ENCODE measurements at places on chromosomes 16 and 17.

DNA sequence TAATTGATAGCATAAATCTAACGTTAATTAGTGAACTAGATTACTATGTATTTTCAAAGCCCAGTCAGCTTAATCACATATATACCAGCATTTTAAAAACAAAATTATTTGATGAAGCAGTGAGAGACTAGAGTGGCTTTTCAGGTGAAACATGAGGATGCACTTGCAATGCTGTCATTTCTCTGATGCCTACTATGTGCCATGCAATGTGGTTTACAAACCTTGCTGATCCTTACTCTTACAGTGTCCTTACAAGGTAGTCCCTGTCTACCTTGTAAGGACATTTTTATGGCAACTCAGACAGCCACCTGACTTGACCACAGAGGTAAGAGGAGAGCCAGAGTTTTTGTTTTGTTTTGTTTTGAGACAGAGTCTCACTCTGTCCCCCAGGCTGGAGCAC is 42.7 kb downstream of the CYB5B start:
- no peak for DNase-seq

- DNase-seq, result peak; percentile 83
Measured at GRCh38 chr16:70428178-70428998, 10.5 kb downstream of the ST3GAL2 start.

GRCh38 chr16:70157477-70158260 is 15.9 kb upstream of the CLEC18C start:
- DNase-seq, result no peak

GRCh38 chr17:77322514-77323412 is 182.0 kb downstream of the SEC14L1 start:
- peak; percentile 33 for DNase-seq

DNA sequence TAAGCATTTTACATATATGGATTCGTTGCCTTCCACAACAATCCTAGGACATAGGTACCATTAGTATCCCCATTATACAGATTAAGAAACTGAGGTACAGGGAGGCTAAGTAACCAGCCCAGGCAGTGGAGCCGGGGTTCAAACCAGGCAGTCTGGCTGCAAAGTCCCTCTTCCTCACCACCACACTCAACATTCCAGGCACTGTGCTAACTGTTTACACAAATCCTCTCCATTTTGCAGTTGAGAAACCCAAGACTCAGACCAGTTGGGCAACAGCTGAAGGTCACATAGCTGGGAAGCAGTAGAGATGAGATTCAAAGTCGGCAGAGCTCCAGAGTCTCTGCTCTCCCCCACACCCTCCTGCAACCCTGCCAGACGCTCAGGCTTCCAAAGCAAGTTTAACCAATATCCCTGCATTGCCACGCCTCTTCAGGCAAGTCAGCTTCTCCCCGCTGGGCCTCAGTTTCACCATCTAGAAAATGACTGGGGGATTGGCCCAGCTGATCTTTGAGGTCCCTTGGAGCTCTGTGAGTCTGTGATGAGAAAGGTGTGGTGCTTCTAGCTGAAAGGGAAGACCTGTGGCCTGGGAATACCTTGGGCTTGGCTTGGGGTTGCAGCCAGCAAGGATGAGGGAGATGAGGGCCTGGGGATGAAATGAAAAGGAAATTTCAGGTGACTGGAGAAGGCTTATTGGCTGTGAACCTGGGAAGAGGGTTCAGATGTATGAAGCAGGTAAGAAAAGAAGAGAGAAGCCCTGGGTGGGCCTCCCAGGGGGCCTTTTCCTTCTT is 14.0 kb downstream of the CCR7 start:
- DNase-seq, result no peak

DNA sequence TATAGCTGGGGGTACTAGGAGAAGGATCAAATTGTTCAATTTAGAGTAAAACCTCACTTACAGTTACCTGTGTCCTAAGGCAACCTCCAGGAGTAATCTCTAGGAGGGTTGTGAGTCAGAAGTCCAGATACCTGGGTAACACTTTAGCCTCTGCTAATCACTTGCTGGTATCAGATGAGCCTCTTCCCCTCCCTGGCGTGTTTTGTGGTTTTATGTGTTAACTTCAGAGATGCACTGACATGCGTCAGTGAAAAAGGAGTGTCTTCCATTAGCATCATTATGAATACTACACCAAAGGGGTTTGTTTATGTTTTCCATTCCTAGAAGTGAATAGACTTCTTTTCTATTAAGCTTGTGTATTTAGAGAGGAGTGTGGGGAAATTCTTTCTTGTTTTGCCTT is 208.2 kb downstream of the FTO start:
- DNase-seq, result peak; percentile 20

DNA sequence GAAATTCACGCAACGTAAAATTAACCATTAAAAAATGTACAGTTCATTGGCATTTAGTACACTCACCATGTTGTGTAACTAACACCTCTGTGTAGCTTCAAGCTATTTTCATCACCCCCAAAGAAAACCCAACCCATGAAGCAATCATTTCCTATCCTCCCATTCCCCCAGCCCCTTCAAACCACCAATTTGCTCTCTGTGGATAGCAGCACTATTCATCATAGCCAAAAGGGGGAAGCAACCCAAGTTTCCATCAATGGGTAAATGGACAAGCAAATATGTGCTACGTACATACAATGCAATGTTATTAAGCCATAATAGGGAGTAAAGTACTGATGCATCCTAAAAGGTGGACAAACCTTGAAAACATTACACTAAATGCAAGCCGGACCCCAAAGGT is 10.9 kb upstream of the KRT222 start:
- DNase-seq, result no peak

GRCh38 chr16:424623-425081 is 797 bp upstream of the RAB11FIP3 start:
- no peak for DNase-seq

DNA sequence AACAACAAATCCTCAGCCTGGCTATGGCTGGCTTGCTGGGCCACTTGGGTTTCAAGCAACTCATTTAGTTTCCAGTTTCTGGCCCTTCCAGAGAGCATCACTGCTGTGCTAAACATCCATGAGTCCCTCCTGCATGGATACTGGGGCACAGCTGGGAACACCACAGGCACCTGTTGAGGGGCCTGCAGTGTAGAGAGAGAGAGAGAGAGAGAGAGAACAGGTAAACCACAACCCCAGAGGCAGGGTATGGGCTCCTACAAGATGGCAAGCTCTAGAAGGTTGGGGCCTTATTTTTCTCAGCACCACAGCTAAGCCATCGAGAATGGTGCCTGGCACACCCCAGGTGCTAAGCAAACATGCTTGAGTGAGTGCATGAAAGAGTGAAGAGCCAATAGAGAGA is 120.3 kb downstream of the RBFOX3 start:
- no peak for DNase-seq

GRCh38 chr17:32879134-32879533 is 2.2 kb upstream of the MYO1D start:
- no peak for DNase-seq

GRCh38 chr16:1533443-1533951 is at the start of gene TMEM204:
TSS of gene TMEM204 (plus strand) at chr16:1533666. CDS start at chr16:1534276, 610 bp downstream.
- DNase-seq, result peak; percentile 39

GRCh38 chr16:27383556-27384243 is 18.3 kb upstream of the IL21R start:
- DNase-seq, result peak; percentile 7

GRCh38 chr16:9090101-9090959 is 1.1 kb upstream of the HAPSTR1 start:
- peak; percentile 64 for DNase-seq

GRCh38 chr17:76156662-76156991 is 15.6 kb upstream of the FOXJ1 start:
- DNase-seq, result no peak

DNA sequence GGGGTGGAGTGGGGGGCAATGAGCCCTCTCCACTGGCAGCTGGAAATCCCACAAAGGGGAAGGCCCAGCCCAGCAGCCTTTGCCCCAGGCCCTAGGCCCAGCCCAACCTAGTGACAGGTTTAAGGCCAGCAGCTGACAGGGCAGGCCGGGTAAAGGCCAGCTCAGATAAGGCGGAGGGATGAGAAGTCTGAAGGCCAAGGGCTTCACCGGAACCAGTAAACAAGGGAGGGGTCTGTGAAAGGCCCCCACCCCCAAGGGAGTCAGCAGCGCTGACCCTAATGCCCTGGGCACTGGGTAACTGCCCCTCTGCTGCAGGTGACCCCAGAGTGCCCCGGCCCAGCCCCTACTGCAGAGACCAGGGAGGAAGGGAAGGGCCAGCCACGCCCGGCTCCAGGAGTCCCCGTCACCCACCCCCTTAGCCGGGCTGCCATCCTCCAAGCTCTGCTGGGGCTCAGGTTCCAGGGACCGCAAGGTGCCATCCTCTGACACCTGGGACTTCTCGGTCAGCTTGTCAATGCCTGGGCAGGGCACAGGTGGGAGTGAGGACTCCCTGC is 17.5 kb downstream of the OTOP3 start:
- DNase-seq, result no peak

DNA sequence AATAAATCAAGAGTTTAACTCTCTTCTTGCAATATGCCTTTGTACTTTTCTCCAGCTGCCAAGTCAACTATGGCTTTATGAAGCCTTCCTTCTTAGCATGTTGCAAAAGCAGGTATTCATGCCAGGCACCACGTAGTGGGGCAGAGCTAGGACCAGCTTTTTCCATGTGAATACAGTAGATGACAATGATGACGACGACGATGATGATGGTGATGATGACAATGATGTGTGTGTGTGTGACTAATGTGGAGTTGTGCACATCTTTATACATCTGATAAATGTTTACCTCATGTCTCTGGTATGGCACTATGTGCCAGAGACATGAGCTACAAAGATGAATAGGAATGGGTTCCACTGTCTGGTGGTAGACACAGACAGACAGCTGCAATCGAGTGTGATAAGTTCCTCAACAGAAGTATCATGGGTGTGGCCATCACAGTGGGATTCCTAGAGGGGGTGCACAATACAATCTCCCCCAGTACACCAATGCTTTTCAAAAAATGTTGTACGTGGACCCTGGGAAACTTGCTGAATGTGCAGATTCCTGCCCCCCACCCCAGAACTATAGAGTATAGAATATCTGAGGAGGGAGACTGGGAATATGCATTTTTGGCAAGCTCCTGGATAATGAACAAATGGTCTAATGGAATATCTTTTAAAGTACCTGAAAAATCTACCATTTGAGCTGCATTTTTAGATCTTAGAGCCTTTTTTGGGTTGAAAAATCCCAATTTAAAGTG is 183.4 kb downstream of the ABCC12 start:
- DNase-seq, result no peak

DNA sequence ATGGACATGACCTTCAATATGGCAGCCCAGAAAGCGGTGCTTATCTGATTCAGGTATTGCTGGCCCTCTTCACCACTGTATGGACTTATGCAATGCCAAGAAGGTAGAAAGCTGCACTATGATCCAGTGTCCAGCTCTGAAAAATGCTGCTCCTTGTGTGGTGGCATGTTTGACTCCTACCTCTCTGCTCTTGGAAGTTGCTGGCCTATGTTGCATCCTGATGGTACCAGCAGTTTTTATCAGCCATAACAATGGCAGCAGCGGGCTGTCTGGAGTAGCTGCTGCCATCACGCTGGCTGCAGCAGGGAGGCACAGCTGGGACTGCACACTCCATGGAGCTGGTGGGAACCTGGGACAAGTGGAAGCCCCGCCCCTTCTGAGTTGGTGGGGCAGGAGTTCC is 53.1 kb upstream of the MED9 start:
- DNase-seq, result no peak

- no peak for DNase-seq
Measured at GRCh38 chr17:78709119-78709681, 72.9 kb downstream of the CYTH1 start.

DNA sequence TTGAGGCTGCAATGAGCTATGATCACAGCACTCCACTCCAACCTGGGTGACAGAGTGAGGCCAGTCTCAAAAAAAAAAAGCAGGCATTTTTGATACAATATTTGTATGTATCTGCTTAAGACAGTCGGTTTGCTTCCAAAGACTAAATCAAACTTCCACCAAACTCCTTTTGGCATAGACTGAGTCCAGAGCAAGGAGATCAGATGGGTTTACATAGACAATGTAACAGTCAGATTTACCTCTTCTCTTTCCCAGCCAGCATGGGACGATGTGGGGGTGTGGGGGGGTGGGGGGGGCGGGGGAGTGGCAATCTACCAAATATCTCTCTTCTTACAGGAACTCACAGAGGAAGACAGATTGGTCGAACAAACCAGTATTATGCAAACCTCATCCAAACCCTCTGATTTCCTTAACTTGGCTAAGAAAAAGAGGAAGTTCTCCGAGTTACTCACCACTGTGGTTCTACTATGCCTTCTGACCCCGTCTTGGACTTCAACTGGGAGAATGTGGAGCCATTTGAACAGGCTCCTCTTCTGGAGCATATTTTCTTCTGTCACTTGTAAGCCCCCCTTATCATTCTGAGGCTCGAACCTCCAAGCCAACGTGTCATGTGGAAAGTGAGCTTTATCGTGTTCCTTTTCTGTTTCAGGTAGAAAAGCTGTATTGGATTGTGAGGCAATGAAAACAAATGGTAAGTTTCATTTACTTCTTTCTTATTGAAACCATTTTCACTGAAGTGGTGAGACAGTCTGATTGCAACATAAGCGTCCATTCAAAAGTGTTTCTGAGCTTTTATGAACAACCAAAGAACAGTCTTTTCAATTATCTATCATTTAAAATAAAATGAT is at the start of gene MILR1:
TSS of gene MILR1 (plus strand) at position 451 of the 848 bp plus-strand sequence. CDS start at position 505, 54 bp downstream.
- no peak for DNase-seq

- DNase-seq, result no peak
Measured at GRCh38 chr16:70473446-70474319, 19.3 kb downstream of the FCSK start.

GRCh38 chr17:74520790-74521480 is 10.3 kb downstream of the CD300LB start:
- no peak for DNase-seq

DNA sequence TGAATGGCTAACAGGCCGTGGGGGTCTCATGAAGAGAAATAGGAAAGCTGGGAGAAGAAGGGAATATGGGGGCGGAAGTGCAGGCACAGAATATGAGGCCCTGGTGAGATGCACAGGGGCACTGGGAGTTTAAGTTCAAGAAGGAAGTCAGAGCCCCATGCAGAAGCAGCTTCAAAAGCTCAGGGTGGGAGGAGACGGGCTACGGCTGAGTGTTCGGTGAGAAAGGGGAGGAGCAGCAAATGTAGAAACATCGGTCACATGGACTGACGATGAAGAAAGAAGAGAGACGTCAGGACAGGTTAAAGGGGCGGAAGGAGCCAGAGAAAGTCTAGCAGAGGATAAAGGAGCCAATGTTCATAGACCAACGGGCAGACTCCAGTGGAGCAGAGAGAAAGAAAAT is 204.5 kb upstream of the ZFHX3 start:
- DNase-seq, result no peak

GRCh38 chr17:70767102-70767701 is 597.9 kb downstream of the KCNJ2 start:
- DNase-seq, result no peak

- no peak for DNase-seq
Measured at GRCh38 chr17:7343250-7343649, 6.9 kb downstream of the ACAP1 start.

All from activated naive CD8-positive, alpha-beta T cell treated with anti-CD3 and anti-CD28 coated beads, Interleukin-2, amount 50 U/mL, for 24 hours (primary cell).